ENCODE measurements at places on chromosomes 1 and 21.
A peak's percentile ranks its signal among the peaks of the same experiment; 100 is the strongest.

DNA sequence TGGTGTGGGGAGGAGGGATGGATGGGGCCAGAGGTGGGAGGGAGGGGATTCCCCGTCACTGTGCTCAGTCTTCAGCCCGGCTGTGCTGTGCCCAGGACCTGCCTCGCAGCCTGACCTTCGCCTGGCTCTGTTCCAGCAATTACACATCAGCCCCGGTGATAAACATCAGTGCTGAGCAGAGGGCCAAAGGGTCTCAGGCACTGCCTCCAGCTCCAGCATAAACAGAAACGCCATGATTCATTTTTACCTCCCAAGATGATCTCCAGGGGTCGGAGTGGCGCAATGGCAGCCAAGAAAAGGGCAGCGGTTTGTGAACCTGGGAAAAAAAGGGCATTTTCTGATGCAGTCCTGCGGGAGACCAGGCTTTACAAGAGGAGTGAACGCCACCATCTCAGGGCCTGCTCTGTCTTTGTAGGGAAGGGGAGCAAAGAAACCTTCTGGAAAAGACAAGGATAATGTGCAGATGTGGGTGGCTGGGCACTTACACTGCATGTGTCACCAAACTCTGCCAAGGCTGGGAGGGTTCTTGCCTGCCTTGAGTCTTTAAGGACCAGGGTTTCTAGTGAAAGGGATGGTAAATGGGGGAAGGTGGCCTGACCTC is 28.1 kb downstream of the SHISA4 start:
- DNase-seq: peak; percentile 72

- no peak for DNase-seq
Observed at GRCh38 chr1:206694171-206695124, 9.7 kb downstream of the MAPKAPK2 start.

DNA sequence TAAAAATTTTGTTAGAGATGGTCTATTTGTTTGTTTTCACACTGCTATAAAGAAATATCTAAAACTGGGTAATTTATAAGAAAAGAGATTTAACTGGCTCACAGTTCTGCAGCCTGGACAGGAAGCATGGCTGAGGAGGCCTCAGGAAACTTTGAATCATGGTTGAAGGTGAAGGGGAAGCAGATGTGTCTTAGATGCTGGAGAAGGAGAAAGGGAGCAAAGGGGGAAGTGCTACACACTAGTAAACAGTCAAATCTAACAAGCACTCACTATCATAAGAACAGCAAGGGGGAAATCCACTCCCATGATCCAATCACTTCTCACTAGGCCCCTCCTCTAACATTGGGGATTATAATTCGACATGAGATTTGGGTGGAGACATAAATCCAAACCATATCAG is 76.8 kb upstream of the COL24A1 start:
- DNase-seq: no peak

GRCh38 chr1:110860174-110860573 is 12.8 kb upstream of the CD53 start:
- DNase-seq: no peak

DNA sequence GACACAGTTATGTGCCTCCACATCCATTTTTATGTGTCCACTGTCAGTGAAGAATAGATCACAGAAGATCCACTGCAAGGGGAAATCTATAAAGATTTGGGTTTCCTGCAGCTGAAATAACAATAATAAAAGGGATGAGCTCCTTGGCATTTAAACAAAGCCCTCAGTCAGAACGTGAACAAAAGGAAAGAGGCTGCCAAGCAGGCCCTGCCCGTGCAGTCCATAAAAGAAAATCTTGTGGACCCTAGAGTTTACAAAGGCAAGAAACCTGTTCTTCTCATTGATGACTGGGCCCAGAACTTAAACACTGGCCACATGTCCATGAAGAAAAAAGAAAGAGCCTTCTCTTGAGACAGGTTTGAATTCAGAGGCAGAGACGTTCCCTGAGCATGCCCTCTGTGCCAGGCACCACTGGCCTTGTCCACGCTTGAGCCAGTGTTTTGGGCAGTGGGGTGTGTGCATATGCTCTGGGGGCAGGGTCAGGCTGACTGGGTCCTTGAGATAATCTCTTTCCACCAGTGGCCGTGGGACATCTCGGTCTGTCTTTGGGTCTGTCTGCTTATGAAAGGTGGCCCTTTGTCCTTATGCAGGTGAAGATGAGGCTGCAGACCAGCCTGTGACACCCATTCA is 142.7 kb downstream of the HIVEP3 start:
- no peak for DNase-seq

DNA sequence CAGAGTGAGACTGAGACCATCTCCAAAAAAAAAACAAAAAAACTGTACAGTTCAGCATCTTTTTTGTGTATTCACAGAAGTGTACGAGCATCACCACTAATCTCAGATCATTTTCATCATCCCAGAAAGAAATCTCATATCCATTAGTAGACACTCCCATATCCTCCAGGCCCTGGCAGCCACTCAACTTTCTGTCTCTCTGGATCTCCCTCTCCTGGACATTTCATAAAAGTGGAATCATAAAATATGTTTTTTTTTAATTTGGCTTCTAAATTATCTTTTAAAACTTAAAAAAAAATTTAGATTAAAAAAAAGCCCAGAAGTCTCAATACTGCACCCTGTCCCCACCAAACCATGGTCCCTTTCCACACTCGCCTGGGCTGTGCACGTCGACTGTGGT is 22.1 kb downstream of the RIPPLY3 start:
- DNase-seq: no peak

DNA sequence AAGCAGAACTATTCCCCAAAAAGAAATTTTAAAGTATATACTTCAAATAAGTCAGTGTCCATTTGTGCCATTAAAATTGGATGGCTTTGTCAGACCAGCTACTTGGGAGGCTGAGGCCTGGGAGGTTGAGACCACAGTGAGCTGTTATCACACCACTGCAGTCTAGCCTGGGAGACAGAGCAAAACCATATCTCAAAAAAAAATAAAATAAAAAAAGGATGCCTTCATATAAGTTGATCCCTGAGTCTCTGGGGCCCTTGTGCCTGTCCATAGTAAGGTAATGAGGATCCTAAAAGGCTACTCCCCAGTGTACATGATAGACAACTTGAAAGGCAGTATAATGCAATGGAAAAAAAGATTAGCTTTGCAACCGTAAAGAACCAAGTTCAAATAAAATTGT is 81.2 kb upstream of the BARHL2 start:
- DNase-seq: no peak

DNA sequence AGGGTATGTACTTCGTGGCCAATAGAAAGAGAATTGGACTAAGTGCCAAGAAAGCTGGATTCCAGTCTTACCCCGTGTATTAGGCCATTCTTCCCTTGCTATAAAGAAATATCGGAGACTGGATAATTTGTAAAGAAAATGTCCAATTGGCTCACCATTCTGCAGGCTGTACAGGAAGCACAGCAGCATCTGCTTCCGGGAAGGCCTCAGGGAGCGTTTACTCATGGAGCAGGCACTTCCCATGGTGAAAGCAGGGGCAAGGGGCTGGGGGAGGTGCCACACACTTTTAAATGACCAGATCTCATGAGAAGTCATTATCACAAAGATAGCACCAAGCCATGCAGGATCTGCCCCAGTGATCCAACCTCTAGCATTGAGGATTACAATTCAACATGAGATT is 7.8 kb upstream of the AMIGO1 start:
- DNase-seq: no peak

GRCh38 chr1:217599154-217599553 is 31.7 kb downstream of the GPATCH2 start:
- no peak for DNase-seq

DNA sequence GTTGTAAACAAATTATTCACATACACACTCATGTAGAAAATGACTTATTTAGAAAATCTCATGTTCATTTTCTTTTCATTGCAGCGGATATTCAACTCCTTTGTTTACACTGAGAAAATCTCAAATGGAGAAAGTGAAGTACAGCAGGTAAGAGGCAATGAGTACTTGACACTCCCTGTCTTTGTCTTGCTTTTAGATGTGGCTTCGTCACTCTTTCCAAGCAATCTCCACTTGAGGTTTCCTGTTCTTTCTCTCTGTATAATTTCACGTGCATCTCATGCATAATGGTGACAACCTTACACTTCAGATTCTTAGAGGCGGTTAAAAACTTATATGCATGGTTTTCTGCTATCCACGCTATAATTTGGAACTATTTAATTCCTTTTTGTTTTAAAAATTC is 80.6 kb downstream of the CACHD1 start:
- DNase-seq: no peak

DNA sequence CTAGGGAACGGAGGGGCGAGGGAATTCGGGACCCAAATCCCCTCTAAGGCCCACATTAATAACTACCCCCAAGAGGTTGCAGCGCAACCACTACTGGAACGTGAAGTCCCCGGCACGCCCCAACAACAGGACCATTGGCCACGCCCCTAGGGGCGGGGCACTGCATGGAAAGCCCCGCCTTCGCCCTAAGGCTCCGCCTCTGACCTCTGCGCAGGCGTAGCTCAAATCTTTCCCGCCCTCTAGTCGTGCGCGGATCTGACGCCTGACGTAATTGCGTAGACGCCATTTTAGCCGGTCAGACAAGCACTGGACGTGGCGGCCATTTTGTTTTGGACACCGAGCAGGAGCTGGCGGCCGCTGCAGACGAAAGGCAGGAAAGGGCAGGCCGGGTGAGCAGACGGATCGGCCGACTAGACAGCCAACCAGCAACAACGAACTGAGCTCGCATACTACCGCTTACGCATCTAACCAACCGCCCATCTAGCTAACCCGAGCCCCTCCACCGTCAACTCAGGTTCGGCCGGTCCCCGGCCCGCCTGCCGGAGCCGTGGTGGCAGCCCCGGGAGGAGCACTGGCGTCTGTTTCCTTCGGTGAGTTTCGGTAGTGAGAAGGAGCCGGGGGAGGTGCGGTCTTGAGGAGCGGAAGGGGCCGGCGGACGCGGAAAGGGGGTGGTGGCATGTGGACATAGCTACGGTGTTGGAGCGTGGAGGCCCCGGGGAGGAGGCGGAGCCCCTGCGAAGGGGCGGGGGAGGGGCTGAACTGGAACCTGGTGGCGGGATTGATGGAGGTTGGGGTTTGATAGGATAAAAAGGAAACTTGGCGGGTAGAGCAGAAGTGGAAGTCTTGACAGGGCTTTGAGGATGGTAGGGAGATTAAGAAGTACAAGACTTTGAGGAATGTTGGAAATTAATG is at the start of gene CHTOP:
CHTOP (plus strand) TSS at position 313 of the 912 bp plus-strand sequence. CDS start 2,523 bp downstream, outside the sequence.
- peak; percentile 96 for DNase-seq

- no peak for DNase-seq
Observed at GRCh38 chr1:91161749-91162148, 139.9 kb upstream of the ZNF644 start.

GRCh38 chr1:29687601-29688244 is 451.4 kb downstream of the PTPRU start:
- no peak for DNase-seq

GRCh38 chr1:12111741-12112140 is 48.6 kb downstream of the TNFRSF8 start:
- DNase-seq: no peak

DNA sequence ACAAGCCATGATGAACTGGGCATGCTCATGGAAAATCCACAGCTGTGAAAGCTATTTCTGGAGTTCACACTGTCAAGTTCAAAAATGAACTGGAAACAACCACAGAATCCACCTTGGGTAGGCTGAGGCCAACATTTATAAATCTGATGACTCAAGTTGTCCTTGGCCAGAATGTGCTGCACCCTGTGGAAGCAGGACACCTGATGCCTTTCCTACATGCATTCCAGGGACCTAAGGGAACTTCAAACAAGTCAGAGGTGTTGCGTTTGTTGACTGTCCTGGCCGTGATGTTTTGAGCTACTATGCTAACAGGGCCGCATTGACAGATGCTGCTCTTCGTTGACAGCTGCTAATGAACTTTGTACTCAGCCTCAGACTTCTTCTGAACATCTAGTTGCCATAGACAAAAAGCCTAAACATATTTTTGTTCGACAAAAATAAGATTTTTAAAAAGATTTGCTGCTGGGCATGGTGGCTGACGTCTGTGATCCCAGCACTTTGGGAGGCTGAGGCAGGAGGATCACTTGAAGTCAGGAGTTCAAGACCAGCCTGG is 127.9 kb upstream of the SLC45A1 start:
- no peak for DNase-seq

DNA sequence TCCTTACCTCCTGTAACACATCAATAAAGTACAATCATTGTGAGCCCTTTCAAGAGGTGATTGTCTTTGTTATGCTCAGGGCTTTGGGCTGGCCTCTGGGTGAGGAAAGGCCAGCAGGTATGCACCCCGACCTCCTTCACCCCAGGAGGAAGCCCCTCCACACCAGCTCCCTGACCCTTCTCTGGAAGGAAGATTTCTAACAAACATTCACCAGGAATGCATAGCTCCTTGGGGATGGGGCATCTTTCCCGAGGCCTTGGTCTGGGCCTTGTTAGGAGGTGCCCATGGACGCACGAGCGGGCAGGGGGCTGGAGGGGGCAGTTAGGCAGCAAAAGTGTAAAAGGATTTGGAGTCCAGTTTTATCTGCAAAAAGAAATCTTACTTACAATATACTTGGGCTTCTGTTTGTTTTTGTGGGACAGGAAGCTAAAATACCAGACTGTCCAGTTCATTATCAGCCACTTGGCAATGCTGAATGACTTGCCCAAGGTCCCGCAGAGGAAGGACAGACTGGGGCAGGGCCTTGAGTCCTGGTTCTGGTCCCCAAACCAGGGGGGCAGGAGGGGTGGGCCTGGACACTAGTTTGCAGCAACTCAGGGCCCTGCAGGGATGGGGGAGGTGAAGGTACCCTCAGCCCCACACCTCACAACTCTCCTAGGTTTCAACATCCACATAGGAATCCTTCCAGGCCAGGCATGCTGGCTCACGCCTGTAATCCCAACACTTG is 10.1 kb downstream of the ZC3H12A start:
- DNase-seq: no peak

DNA sequence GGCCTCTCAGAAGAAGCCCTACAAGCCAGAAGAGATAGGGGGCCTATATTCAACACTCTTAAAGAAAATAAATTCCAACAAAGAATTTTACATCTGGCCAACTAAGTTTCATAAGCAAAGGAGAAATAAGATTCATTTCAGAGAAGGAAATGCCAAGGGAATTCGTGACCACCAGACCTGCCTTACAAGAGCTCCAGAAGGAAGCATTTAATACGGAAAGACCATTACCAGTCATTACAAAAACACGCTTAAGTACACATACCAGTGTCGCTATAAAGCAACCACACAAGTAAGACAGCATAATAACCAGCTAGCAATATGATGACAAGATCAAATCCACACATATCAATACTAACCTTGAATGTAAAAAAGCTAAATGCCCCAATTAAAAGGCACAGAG is 704.9 kb upstream of the CHRM3 start:
- DNase-seq: no peak

DNA sequence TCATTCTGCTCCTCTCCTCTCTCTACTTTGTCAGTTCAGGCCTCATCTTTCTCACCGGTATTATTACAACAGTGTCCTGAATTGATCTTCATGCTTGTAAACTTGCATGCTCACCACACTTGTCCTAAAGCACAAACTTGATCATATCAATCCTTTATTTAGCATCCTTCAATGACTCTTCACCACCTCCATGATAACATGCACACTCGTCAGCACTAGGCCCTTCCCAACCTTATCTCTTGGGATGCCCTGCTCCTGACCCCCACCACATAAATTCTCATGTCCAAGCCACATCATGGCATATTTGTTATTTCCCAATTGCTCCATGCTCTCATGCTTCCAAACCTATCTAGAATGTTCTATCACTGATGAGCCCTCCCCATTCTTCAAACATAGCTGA is 103.1 kb downstream of the ENAH start:
- DNase-seq: no peak

- peak; percentile 27 for DNase-seq
Observed at GRCh38 chr1:14149431-14149830, 449.1 kb upstream of the KAZN start.

- DNase-seq: no peak
Observed at GRCh38 chr1:232501854-232502253, 128.1 kb downstream of the SIPA1L2 start.

GRCh38 chr1:2316451-2316961 is 74.8 kb downstream of the MORN1 start:
- DNase-seq: no peak

Measured in K562 (cell line).